ENCODE measurements at places on chromosomes 6 and 20.

GRCh38 chr6:37618916-37619590, 78.6 kb downstream of the MDGA1 start:
- H3K36me3 ChIP-seq: no peaks in the 10 kb centered on the region
- no peaks in the 10 kb centered on the region for H3K4me1 ChIP-seq
- DNase-seq: peak; percentile 32
- H3K27ac ChIP-seq: no peak overlapping the region
- H3K4me3 ChIP-seq: no peak overlapping the region

GRCh38 chr6:89138173-89138572, 7.7 kb upstream of the PM20D2 start:
- H3K4me1 ChIP-seq: no peaks in the 10 kb centered on the region
- no peaks in the 10 kb centered on the region for H3K36me3 ChIP-seq
- no peak for DNase-seq
- no peak overlapping the region for H3K4me3 ChIP-seq
- no peak overlapping the region for H3K27ac ChIP-seq

DNA sequence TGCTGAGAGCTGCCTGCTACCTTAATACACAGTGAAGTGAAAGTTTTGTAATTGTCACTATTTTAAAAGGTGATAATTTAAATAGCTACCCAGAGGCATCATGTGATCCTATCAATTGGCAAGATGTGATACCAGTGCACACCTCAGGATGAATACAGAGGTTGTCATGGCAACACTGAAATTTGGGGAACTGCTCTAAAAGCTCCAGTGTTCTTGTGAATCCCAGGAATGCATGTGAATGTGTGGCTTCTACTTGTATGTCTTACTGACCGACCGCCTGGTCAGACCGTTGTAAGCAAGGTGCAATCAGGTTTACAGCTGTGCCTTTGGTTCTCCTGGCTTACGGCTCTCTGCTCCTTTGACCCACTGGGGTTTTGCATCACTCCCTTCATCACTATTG, 146.3 kb upstream of the GJE1 start:
- no peak overlapping the region for H3K27ac ChIP-seq
- H3K27me3 ChIP-seq: no peaks in the 10 kb centered on the region
- no peak overlapping the region for H3K4me3 ChIP-seq
- no peaks in the 10 kb centered on the region for H3K36me3 ChIP-seq
- no peak for DNase-seq
- peaks cover 5% of the 10 kb centered on the region for H3K4me1 ChIP-seq

DNA sequence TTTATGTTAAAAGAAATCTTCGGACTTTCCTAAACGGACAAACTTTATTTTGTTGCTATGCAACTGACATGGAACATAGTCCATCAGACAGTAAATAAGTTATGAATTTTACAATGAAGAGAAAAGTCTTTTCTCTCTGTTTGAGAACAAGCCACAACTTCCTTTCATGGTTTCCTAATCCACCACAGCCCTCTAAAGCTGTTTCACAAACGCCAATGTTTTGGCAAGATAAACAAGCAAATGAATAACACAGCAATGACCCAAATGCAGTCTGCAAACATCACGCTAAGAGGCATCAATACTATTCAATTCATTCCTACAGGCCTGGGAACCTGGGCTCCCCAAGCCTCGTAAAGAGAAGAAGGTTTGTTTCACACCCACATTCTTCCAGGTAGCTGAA, 60.4 kb downstream of the HAO1 start:
- H3K27ac ChIP-seq: no peak overlapping the region
- H3K4me1 ChIP-seq: peaks cover 3% of the 10 kb centered on the region
- DNase-seq: peak; percentile 34
- H3K36me3 ChIP-seq: no peaks in the 10 kb centered on the region
- no peaks in the 10 kb centered on the region for H3K27me3 ChIP-seq

DNA sequence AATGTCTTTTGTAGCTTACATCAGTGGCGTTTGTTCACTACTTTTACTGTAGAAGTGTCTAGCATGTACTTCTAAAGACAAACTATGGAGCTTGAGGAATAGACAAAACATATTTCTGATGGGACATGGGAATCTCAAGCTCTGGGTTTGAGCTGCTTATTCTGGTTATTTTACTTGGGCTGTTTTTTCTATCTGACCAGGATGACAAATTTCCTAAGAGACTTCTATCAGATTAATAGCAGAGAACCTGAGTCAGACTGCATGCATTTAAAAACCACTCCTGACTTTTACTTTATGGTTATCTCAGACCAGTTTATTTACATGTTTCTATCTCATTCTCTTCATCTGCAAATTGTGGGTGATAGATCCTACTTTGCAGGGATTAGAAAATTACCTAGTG, 1282.3 kb upstream of the GJE1 start:
- H3K27ac ChIP-seq: no peak overlapping the region
- no peak overlapping the region for H3K4me3 ChIP-seq
- H3K36me3 ChIP-seq: no peaks in the 10 kb centered on the region

DNA sequence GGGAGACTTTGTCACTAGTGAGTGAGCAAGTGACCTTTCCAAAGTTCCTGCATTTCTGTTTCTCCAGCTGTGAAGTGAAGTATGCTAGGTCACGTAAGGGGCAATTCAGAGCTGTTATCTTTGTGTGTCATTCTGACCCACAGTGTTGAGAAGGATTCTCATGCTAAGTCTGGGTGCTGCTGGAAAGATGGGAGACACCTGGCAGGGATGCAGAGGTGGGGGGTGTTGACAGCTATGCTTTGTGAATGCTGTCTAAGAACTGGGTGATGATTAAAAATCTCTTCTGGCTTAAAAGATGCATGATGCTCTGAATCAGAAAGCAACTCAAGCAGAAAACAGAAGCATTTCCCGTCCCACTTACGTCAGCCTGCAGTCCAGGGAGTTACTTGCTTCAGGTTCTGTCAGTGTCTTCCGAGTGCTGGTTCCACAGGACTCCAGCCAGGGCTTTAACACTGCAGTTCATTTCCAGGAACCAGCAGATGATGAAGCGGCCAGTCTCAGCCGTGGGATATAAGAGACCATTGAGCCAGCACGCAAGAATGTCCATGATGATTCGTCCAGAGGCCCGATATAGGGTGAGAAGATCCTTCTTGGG, 30.9 kb upstream of the ASXL1 start:
- no peaks in the 10 kb centered on the region for H3K27me3 ChIP-seq
- no peaks in the 10 kb centered on the region for H3K4me1 ChIP-seq
- peak; percentile 63 for DNase-seq

- no peak overlapping the region for H3K4me3 ChIP-seq
- H3K4me1 ChIP-seq: no peaks in the 10 kb centered on the region
- no peak for DNase-seq
- no peaks in the 10 kb centered on the region for H3K36me3 ChIP-seq
Observed at GRCh38 chr6:24520929-24521546, 26.3 kb downstream of the ALDH5A1 start.

GRCh38 chr20:4998160-4998651, 3.1 kb downstream of the SLC23A2 start:
- no peaks in the 10 kb centered on the region for H3K27me3 ChIP-seq
- H3K4me1 ChIP-seq: peaks cover 6% of the 10 kb centered on the region
- H3K36me3 ChIP-seq: no peaks in the 10 kb centered on the region
- no peak for DNase-seq
- H3K27ac ChIP-seq: no peak overlapping the region

GRCh38 chr20:19868441-19868840, 110.4 kb downstream of the RIN2 start:
- no peak overlapping the region for H3K4me3 ChIP-seq
- no peak for DNase-seq
- H3K36me3 ChIP-seq: no peaks in the 10 kb centered on the region
- H3K4me1 ChIP-seq: no peaks in the 10 kb centered on the region

- H3K27me3 ChIP-seq: peaks cover 16% of the 10 kb centered on the region
- H3K4me3 ChIP-seq: no peak overlapping the region
- no peaks in the 10 kb centered on the region for H3K36me3 ChIP-seq
- H3K4me1 ChIP-seq: peaks cover 2% of the 10 kb centered on the region
- no peak overlapping the region for H3K27ac ChIP-seq
Observed at GRCh38 chr20:46811224-46812084, 83.2 kb upstream of the EYA2 start.

- no peaks in the 10 kb centered on the region for H3K36me3 ChIP-seq
- H3K4me3 ChIP-seq: no peak overlapping the region
- no peaks in the 10 kb centered on the region for H3K27me3 ChIP-seq
Observed at GRCh38 chr6:105014954-105015353, 58.0 kb downstream of the LIN28B start.

GRCh38 chr20:60641879-60642447, 610.1 kb upstream of the CDH4 start:
- H3K27ac ChIP-seq: no peak overlapping the region
- no peak for DNase-seq
- no peaks in the 10 kb centered on the region for H3K36me3 ChIP-seq
- no peak overlapping the region for H3K4me3 ChIP-seq
- H3K4me1 ChIP-seq: no peaks in the 10 kb centered on the region

DNA sequence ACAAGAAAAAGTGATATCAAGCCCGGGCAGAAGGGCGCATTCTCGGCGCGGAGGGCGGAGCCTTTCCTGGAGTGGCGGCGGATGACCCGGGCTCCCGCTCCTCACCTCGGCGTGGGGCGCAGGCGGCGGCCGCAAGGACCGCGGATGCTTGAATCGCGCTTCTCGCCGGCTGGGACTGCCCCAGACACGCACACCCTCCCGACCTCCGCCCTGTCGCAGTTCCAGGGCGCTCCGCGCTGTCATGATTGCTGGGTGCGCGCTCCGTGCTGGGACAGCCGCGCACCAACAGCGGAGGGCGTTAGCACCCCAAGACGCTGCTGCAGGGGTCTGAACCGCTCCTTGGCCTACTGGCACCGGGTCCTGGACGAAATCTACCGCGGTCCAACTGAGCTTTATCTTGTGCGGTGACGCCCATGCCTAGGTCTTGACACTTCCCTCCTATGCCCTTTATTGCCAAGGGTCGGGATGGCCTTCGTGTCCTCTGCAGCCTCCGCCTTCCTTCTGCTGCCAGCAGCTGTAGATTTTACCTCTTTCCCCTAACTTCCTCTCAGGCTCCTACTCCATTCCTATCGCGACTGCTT, 43.3 kb downstream of the IRAK1BP1 start:
- no peaks in the 10 kb centered on the region for H3K36me3 ChIP-seq
- no peak overlapping the region for H3K27ac ChIP-seq

- DNase-seq: no peak
- H3K4me3 ChIP-seq: no peak overlapping the region
- H3K36me3 ChIP-seq: no peaks in the 10 kb centered on the region
- peaks cover 15% of the 10 kb centered on the region for H3K4me1 ChIP-seq
Observed at GRCh38 chr20:23059846-23060245, 10.4 kb upstream of the THBD start.
